NCI-H446 (cell line): ENCODE measurements at places on chromosomes 3 and 15.

- DNase-seq, result no peak
Observed at GRCh38 chr3:172231318-172231901, 192.0 kb downstream of the FNDC3B start.

GRCh38 chr15:91803260-91803659 is 50.2 kb upstream of the SLCO3A1 start:
- DNase-seq, result no peak

DNA sequence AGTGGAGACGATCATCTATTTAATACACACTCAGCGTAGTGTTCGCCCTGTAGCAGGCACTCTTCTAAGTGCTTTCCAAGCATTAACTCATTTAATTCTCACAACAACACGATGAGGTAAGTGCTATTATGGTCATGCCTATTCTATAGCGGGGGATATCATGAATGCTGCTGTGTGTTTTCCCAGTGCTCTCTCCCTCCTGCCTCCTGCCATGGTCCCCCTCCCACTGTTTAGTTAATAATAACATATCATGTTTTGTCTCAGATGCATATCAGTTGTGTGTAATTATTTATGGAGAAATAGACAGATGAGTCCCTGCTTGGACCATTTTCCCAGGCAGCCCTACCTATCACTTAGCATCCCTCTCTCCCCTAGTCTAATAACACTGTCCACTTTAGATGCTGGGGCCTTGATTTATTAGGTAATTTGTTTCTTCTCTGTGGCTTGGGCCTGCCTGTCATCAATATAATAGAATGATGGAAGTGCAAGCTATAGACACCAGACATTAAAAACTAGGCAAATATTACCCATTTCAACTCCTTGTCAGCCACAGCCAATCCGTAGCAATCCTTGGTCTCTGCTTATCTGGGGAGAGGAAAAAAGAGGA is 122.9 kb upstream of the TLE3 start:
- DNase-seq, result no peak

- no peak for DNase-seq
Observed at GRCh38 chr15:43879386-43880355, 52.9 kb downstream of the WDR76 start.

GRCh38 chr3:66411961-66412887 is 88.6 kb downstream of the LRIG1 start:
- no peak for DNase-seq

DNA sequence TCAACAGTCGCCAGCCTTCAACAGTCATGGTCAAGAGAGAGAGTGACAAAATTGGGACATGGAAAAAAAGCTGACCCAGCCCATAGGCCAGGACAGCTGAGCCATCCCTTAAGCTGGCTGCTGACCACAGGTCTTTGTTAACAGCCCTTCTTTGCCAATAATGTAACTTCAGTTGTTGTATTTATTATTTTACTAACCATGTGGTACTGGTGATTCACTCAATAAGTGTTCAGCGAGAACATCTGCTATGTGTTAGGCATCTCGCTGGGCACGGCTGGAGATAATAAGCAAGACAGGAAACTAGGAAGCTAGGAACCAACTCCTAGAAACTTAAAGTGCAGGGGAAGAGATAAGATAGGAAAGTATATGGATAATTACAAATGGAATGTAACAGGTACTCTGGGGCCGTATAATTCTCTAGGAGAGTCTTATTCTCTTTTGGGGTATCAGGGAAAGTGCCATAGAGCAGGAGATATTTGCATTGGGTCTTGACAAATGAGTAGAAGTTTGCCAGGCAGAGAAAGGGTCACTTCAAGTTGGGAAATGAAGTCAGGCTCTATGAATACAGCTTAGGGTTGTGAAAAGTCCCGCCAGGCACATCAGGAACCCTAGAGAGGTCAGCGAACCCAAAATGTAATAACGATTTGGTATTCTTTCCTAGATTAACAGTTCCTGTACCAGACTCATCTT is 84.0 kb upstream of the TRA2B start:
- no peak for DNase-seq

- DNase-seq, result peak; percentile 30
Observed at GRCh38 chr3:56351537-56351936, 116.7 kb downstream of the ERC2 start.

DNA sequence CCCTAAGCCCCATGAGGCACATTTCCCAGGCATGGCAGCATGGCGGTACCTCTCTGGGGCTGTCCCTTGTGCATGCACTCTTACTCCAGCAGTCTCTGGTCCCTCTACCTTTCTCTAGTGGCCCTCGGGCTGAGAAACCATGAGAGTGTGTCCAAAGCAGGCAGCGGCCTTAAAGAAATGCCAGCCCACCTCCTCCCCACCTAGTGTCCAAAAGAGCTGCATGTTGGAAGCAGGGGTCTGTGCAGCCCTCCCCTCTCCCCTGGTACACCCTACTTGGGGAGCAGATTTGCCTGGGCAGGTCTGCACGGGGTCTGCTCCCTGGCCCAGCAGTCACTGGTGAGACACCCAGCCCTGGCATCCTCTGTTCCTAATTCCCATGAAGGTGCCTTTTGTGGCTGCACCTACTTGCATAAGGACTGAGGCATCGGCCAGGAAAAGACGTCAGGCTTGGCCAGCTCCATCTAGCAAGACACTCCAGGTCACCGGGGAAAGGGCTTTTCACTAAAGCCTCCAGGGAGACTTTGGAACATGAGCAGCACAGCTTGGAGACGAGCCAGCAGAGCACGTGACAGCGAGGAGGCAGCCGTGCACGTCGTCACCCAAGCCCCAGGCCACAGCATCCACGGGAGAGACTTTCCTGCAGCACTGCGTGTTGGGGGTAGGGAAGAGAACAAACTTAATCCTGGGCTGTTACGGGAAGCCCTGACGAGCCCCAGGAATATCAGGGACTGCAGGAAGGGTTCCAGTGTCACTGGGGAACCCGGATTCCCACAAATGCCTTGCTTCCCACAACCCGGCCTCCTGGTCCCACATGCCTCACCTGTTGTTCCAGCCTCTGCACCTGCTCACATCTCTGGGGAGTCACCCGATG is 38.8 kb downstream of the TM2D3 start:
- DNase-seq, result peak; percentile 18

- DNase-seq, result no peak
Observed at GRCh38 chr15:73884159-73884558, 10.8 kb downstream of the TBC1D21 start.

- no peak for DNase-seq
Observed at GRCh38 chr3:189622629-189623028, 8.6 kb upstream of the TP63 start.

DNA sequence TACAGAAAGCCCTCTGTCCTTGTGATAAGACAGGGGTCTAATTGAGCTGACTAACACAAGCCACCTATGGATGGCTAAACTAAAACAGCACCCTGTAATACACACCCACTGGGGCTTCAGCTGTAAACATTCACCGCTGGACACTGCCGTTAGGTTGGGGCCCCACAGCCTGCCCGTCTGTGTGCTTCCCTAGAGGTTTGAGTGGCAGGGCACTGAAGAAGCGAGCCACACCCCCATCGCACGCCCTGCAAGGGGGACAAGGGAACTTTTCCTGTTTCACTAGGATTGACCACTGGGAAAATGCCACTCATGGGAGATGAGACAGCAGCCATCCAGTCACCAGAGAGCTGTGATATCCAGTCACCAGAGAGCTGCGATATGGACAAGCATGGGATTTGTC is 335.7 kb upstream of the CFAP20DC start:
- DNase-seq, result no peak

- no peak for DNase-seq
Observed at GRCh38 chr3:12393894-12394293, 90.4 kb upstream of the TSEN2 start.

DNA sequence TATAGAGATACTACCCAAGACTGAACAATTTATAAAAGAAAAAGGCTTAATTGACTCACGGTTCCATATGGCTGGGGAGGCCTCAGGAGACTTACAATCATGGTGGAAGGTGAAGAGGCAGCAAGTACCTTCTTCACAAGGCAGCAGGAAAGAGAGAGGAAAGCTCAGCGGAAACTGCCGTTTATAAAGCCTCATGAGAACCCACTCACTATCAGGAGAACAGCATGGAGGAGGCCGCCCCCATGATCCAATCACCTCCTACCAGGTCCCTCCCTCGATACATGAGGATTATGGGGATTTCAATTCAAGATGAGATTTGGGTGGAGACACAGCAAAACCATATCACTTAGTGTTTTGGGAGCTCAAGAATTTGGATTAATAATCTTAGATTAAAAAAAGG is 240.2 kb downstream of the UACA start:
- DNase-seq, result no peak

DNA sequence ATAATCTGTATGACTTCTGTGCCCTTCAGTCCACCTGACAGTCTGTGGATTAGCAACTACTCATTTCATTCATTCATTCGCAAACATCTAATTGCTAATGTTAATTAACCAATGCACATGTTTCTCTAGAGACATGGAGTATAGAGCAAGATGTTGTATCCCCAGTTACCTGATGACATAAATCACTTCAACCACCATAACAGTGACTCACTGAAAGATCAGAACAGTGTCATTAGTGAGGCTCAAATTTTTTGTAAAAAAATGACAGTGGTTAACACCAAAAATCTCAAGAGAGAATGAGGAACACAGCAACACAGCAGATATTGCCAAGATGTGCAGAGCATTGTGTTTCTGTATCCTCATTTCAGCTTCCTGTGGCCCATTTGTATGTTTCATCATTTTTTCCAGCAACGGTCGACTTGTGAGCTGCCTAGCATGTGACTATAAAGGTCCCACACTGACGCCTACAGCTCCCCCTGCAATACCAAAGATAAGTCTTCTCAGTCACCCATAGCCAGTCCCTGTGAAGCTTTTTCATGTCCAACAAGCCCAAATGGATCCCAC is 3.7 kb upstream of the PLD1 start:
- DNase-seq, result no peak
